ENCODE measurements at places on chromosomes 2 and 18.

DNA sequence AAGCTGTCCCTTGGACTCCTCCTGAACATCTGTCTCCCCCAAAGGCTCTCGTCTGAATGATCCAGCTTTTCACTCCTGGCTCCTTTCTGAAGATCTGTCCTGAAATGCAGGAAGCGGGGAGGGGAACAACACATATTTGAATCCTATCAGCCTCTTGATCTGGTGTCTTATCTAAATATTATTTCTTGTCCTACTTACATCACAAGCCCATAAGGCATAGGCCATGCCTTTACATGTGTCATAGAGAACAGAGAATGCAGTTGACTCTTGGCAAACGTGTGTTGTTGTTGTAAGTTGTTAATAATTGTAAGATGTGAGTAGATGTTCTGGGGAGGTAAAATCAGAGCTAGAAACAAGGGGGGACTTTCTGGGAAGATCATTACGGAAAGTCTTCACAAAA, 57.4 kb downstream of the GATA6 start:
- no peak for DNase-seq

- no peak for DNase-seq
Observed at GRCh38 chr2:107437807-107438206, 388.9 kb upstream of the RGPD4 start.

DNA sequence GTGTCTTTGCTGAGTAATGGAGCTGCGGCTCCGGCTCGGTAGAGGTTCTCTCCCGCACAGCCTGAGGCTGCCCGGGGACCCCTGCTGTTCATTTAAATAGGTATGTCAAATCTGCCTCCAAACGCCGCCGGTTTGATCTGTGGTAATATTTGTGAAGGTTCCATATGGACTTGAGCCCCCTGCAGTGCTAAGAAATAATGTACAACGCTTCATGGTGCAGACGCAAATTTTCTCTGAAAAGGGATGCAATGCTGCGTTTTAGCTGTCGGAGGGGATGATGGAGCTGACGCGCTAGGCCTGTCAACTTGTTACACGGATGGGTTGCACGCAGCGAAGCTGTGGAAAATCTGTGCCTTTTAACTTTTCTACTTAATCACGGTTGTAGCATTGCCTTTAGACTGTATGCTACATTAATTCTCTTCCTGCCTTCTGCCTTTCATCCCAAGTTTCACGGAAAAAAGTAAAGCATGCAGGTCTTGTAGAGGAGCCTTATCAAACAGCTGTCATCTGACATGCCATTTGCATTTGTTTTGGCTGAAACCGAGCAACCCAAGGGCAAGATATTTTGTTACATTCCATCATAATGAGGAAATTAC, 43.2 kb downstream of the MRPS9 start:
- DNase-seq: no peak

DNA sequence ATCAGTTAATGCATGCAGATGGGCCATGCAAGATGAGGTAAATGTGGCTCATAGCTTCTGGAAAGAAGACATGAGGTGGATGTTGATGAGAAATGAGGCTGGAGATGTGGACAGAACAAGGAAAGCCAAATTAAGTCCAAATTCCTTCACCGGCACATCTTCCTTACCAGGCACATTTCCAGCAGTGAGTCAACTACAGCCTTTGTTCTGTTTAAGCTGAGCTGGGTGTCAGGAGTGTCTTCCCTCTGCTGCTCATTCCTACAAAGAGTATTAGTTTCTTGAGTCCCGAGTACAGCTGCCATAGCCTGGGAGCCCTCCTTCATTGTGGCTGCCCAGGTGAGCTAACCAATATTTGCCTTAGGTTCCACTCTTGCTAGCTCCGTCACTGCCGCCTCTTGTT, 945.0 kb downstream of the SLC4A3 start:
- DNase-seq: no peak

DNA sequence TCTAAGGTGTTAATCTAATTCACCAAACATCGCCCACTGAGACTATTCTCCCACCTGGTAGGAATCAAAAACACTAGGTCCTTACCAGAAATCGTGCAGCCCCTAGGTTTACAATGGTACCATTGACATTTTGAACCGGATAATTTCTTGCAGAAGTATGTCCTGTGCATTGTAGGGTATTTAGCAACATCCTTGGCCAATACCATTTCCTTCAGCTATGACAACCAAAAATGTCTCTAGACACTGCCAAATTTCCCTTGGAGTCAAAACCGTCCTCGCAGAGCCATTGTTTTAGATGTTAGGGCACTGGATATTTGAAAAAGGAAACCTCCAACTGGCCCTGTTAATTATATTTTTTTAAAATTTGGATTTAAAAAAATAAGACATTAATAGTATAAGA, 3.8 kb downstream of the VPS54 start:
- no peak for DNase-seq

GRCh38 chr18:79881695-79882094, 69.8 kb downstream of the SLC66A2 start:
- DNase-seq: no peak

Data from activated CD4-positive, alpha-beta T cell treated with anti-CD3 and anti-CD28 coated beads for 24 hours (primary cell).